Inflammatory macrophage treated with lipopolysaccharide for 1 hour (primary cell): ENCODE measurements at places on chromosomes 2 and 18.

GRCh38 chr2:139867601-139868226, 1087.5 kb upstream of the NXPH2 start:
- DNase-seq, result no peak

GRCh38 chr2:176105730-176106580, 1.1 kb upstream of the HOXD11 start:
- DNase-seq, result no peak

DNA sequence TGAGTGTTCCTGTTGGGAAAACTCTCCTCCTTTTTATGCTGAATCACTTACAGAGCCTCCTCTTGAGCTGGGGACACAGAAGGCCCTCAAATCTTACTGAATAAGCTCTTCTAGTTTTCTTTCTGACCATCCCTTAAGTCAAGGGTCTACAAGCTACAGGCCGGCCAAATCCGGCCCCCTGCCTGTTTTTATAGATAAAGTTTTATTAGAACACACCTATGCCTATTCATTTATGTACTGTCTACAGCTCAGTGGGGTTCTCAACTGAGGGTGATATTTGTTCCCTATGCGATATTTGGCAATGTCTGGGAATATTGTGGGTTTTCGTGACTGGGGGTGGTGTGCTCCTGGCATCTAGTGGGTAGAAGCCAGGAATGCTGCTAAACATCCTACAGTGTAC, 14.0 kb downstream of the CDC42EP3 start:
- DNase-seq, result no peak

DNA sequence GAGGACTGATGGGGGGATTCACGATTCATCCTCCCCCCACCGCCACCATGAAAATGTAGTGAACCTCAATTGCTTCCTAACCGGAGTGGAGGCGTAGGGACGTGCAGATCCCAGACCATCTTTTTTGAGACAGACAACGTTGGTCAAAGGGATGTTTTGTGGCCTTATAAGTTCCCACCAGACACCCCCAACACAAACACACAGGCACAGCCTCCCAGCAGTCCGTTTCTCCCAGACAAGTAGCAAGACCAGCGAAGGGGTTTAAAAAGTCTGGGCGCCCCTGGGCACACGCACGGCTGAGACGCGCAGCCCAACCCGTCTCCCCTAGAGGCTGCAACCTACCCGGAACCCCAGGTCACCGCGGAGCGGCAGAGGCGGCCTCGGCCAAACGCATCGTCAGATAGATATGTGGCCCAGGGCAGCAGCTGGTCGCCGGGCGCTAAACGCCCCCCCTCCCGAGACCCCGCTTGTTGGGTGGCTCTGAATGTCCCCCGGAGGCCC, 1.3 kb downstream of the GBX2 start:
- no peak for DNase-seq

DNA sequence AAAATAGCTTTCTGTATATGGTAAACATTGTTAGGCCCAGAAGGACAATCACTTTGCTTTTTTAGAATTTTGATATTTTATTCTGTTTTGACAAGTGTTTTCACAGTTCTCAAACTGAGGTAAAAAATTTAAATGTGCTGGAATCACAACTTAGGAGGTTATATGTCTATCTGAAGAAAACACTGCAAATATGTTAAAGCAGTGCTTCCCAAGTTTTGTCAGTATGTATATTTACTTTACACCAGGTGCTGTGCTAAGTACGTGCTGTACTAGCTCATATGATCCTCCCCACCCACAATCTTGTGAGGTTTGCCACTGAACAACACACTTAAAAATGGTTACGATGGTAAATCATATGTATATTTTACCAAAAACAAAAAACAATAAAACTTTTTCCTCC, 124.2 kb downstream of the CABYR start:
- no peak for DNase-seq

GRCh38 chr2:216991563-216991962, 131.7 kb upstream of the TNP1 start:
- no peak for DNase-seq

DNA sequence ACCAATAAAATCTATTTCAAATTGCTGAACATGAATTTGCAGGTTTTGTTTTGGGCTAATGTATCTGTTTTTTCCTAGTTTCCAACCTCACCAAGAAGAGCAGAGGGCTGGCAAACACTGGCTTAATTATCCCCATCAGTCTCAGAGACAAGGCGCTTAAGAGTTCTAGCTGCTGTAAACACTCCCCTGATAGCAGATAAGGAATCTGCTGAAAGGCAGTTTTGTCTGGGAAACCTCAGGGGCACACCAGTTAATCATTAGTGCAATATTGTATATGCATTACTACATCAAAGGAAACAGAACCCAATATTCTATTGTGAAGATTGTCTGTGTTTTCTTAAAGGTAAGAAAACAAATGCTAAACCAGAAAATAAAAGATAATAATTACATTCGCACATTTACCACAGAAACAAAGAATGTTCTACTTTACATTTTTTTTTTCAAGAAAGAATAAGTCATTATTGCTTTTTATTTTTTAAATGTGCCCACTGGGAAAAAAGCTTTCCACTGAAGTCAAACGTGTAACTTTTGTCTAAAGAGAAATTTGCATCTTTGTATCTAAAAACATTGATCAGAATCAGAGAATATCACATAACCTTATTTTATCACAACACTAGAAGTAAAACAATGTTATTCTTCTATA, 179.1 kb downstream of the ERBB4 start:
- DNase-seq, result no peak

GRCh38 chr2:78766459-78766858, 259.0 kb upstream of the REG3G start:
- DNase-seq, result no peak

DNA sequence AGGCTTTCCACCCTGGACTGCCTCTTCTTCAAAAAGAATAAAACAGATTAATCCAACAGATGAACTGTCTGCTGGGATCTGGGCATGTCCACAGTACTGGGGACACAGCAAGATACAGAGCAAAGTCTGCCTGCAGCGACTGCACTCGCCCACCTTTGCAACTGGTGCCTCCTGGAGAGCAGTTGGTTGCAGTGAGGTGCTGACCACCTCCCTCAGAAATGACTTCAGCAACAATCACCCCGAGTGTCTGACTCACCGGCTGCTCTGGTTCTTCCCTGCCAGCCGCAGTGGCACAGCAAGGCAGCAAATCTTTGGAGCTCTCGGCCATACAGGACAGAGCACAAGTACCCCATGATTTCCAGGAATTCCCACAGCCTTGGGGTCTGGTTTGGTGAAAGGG, 179.7 kb downstream of the ANAPC1 start:
- DNase-seq, result peak; percentile 34

DNA sequence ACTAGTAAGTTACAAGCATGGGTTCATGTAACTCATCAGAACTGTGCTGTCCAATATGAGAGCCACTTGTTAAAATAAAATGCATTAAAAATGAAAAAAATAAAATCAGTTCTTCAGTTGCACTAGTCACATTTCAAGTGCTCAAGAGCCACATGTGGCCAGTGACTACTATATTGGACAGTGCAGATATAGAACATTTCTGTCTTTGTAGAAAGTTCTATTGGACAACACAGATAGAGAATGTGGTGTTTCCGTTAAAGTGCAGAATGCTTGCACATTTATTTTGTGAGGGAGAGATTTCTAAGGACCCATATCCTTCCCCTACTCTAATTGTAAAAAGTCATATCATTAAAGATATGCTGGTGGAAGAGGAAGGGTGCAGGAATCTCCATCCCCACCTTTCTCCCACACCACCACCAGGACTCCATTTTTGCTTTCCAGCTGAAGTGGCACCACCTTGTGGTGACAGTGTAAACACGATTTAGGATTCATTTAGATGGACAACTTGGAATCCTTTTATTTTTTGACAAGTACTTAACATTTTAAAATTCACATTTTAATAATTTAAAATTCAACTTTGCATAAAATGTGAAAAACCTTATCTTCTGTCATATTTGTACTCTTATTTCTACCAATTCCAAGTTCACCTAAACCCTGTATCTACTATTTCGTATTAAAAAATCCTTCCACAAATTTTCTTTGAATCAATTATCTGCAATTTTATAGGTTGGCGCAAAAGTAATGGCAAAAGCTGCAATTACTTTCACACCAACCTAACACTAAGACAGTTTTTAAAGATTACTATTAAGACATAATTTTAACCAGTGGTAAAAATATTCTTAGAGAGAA, 9.4 kb upstream of the CD302 start:
- peak; percentile 68 for DNase-seq

DNA sequence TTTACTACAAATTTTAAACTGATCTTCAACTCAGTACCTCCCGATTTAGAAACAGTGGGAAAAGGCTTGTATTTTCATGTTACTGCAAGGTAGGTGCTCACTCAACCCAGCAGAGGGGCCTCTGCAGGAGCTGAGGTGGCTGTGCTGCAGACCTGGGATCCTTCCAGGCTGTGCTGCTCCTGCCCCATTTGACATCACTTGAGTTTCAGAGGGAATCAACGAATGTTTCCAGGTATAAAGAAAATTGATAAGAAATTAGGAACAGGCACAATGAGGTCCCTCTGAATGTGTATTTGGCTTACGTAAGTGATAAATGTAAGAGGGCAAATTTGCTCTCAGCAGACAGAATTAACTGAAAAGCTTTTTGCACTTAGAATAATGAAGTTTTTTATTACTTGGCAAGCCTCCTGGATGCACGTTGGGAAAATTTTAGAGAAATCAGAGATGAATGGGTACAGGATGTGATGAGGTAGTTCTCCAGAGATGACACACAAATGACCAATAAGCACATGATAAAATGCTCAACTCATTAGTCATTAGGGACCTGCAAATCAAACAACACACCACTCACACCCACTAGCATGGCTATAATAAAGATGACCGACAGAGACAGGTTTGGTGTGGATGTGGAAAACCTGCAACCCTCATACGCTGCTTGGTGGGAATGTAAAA, 114.0 kb downstream of the NOL10 start:
- DNase-seq, result no peak

GRCh38 chr2:73174941-73175662, 27.3 kb upstream of the NOTO start:
- no peak for DNase-seq
